ENCODE measurements at places on chromosomes 2 and 18. TPM values are rescaled to one million over a fixed set of nuclear protein-coding genes. Genes with fewer than 3 reads are reported as not detected.

The GALR1 gene
- not detected for total RNA-seq

DNA sequence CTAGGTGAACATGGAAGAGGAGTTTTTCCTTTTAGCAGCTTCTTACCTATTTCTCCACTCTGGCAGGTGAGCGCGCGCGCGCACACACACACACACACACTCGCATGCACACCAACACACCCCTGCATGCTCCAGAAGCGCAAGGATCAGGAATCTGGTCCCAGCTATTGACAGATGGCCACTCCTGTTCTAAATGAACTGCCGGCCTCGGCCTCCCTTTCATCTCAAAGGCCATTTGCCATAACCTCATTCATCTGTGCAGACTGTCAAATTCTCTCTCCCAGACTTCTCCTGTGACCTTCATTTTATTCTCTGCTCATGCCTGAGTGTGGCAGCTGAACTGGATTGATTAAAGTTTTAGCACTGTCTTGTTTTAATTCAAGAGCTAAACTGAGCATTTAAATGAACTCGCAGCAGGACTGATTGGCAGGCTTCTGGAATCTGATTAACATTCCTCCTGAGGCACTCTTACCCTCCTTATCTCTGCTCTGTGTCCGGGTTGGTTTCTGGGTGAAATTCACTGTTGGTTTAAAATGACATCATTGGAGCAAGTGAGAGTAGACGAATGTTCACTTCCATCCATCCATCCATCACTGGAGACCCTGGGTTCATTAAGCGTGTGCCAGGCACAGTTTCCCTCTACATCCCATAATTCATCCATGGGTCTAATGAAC lies 58.8 kb downstream of the FECH start:
- DNase-seq: no peak

The MOB4 gene
- total RNA-seq: 34.9 TPM

The SLC4A3 gene
- 0.45 TPM for total RNA-seq

DNA sequence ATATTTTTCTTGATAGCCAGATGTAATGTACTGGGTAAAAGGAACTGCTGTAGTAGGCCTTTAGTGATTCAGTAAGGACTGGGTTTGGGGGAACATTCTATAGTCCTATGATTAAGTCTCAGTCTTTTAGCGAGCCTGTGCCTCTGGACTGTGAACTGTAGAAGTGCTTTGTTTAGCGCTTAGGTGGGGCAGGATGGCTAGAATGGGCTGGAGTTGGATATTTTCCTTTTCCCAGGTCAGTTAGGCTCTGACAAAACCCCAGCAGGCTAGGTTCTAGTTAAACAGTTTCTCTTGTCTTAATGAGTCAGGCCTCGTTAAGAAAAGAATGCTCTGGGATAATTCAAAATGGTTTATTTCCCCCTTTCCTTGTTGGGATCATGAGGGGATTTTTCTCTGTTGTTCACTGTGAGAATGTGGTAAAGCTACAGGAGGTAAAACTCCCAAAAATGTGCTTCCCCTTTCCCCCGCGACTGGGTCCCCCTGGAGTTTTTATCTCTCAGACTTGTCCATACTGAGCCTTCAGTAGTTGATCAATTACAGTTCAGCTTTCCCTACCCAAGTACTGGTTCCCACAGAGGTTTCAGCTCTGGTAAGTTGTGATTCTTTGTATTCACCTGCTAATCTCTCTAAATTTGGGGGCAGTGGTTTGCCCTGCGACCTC lies 31.5 kb downstream of the EHBP1 start:
- DNase-seq: no peak

- DNase-seq: peak; percentile 10
Measured at GRCh38 chr18:79544386-79544963, 135.1 kb upstream of the CTDP1 start.

- DNase-seq: no peak
Measured at GRCh38 chr18:46010676-46011075, 43.5 kb upstream of the EPG5 start.

GRCh38 chr18:48228841-48229240 lies 180.3 kb downstream of the ZBTB7C start:
- DNase-seq: no peak

- DNase-seq: no peak
Measured at GRCh38 chr2:55014962-55015939, 35.0 kb downstream of the RTN4 start.

- DNase-seq: no peak
Measured at GRCh38 chr2:186135686-186136085, 350.4 kb upstream of the ZC3H15 start.

The CRYGD gene
- not detected for total RNA-seq

The STPG4 gene
- 0.65 TPM for total RNA-seq

- DNase-seq: no peak
Measured at GRCh38 chr2:152386266-152386665, 51.3 kb downstream of the FMNL2 start.

- DNase-seq: no peak
Measured at GRCh38 chr2:228875152-228875900, 395.8 kb downstream of the PID1 start.

- no peak for DNase-seq
Measured at GRCh38 chr2:133173224-133173623, 395.0 kb downstream of the NCKAP5 start.

The TUBA3E gene
- total RNA-seq: not detected

The OTOS gene
- not detected for total RNA-seq

DNA sequence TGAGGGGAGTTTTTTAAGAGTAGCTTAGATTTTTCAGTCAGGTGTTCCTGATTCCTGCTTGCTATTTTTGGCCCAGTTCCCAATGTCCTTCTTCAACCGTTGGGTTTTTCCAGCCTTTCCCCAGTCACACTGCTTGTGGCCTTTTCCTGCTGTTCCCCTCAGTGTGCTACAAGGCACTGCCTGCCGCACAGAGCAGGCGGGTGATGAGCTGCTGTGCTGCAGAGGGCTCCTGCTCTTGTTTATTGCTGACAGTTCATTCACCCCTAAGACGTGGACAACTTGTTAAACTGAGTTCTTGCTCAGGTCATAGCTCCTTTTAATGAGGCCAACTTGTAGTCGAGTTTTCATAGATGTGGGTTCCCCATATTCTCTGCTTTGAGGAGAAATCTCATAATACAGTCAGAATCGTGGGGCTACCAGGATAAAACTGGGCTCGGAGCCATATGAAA lies 20.6 kb downstream of the EIF4E2 start:
- DNase-seq: no peak

Data from natural killer cell (primary cell).